ENCODE measurements at places on chromosomes 12 and 14.

DNA sequence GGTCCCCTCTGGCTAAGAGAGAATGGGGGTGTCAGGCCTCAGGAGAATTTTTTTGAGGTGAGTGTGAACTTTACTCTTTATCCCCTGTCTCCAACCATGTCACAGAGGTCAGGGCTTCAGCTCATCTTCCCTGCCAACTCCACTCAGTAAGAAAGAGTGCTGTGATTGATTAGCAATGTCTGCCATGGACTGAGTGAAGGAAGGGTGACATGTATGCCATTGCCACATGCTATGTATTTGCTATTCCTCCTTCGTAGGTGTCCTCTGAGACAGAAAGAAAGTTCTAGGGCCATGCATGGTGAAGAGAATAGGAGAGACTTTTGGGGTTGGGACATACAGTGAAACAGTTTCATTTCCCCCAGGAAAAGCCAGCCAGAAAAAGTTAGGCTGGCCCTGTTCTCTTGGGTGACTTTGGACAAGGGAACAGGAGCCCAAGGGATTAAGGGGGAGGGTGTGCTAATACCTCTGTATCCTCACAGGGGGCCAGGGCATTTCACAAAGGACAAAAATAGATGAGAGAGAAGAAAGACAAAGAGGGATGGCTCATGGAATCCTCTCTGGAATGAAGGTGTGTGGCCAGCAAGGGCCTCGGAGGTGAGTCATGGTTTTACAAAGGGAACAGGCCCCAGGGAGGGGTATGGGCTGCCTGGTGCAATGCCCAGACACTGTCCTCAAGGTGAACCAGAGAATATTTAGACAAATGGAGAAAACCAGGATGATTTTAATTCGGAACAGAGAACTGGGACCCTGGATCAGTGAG is 13.9 kb upstream of the MYL2 start:
- DNase-seq: no peak

GRCh38 chr12:31724557-31724956 is 4.3 kb downstream of the AMN1 start:
- no peak for DNase-seq

GRCh38 chr12:63348556-63348955 is 197.6 kb upstream of the AVPR1A start:
- no peak for DNase-seq

DNA sequence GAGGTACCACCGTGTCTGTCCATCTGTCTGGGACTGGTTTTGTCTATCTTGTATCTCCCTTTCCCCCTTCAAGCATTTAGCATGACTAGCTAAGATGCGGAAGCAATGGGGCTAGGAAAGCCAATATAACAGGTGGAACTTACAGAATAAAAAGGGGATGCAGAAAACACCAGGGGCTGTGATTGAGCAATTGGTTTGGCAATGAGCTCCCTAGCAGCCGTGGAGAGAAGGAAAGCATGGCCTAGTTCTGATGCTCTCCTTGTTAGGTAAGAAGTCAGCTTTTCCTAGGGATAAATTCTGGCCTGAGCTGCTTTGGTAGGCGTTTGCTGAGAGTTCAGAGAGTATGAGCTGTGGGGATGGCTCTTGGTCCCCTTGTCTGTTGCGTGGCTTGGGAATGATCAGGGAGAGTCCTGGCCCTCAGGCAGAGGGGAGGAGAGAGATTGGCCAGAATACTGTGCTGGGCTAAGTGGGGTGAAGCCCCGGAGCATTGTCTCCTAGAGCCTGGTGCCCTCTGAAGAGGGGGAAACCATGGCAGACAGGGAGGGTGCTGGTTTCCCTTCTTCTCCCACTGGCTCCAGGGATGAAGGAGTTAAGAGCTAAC is 7.1 kb downstream of the SETD1B start:
- DNase-seq: no peak

GRCh38 chr12:60100160-60100559 is 504.3 kb downstream of the SLC16A7 start:
- no peak for DNase-seq

DNA sequence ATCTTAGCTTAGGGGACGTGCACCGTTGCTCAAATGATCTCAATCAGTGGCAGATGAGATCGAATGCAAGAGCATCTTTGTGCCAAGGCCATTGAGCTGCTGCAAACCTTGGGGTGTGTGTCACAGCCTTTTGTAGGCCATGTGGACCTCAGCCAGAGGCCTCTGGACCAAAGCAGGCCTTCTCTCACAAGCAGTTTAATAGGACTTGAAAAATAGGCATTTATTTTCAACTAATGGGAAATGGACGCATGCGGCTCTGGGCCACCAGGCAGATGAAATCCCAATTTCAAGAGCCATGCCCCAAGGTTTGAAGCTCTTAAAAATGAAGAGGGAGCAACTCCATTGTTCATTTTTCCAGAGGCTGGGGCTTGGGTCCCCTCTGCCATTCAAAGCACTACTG is 87.3 kb downstream of the TTC7B start:
- no peak for DNase-seq

GRCh38 chr14:55545779-55546178 is 34.2 kb upstream of the KTN1 start:
- DNase-seq: no peak

DNA sequence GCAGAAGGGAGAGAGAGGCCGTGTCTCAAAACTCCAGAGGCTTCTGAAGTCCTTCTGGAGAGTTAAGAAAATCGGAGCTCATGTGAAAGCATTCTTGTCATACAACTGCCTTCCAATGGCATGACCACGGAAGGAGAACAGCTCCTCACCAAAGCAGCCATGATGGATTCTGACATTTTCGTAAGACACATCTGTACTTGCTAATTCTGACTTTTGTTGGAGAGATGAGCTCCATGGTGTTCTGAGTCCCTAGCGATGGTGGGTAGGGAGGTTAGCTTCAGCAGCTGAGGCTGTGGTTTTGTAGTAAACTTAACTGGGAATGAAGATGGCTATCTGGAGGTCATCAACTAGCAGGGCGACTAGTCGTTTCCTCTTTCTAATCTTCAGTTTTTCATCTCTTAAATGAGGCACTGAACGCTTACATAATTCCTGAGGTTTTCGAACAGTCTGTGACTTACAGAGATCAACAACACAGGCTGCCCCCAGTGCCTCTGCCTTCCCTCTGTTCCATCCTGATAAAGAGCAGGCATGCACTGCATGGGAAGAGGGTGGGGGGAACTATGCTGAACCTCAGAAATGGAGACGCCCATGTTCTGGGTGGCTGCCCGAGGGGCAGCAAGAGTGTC is 28.6 kb upstream of the DICER1 start:
- DNase-seq: no peak

DNA sequence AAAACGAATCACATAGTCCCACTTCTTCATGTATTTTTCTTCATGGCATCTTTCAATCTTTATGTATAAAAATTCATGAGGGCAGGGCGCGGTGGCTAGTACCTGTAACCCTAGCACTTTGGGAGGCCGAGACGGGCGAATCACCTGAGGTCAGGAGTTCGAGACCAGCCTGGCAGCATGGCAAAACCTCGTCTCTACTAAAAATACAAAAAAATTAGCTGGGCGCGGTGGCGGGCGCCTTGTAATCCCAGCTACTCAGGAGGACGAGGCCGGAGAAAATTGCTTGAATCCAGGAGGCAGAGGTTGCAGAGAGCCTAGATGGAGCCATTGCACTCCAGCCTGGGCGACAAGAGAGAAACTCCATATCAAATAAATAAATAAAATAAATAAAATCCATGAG is 2.5 kb upstream of the GABARAPL1 start:
- DNase-seq: no peak

DNA sequence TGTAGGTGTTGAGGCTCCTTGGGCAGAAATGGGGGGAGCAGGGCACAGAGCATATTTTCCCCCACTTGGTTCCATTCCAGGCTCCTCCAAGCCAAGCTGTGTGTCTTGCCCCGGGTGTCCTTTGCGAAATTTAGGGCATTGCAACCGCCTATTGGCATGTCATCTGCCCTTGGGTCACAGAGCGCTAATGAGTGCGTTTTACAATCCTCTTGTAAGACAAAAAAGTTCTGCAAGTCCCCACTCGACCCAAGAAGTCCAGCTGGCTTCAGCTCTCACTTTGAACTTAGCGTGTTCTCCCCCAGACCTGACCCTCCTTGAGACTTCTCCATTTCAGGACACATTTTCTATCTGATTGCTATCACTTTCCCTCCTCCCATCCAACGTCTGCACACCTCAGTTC is 6.1 kb upstream of the LRTM2 start:
- no peak for DNase-seq

- no peak for DNase-seq
Measured at GRCh38 chr14:22164616-22165015, 424.4 kb downstream of the DAD1 start.

DNA sequence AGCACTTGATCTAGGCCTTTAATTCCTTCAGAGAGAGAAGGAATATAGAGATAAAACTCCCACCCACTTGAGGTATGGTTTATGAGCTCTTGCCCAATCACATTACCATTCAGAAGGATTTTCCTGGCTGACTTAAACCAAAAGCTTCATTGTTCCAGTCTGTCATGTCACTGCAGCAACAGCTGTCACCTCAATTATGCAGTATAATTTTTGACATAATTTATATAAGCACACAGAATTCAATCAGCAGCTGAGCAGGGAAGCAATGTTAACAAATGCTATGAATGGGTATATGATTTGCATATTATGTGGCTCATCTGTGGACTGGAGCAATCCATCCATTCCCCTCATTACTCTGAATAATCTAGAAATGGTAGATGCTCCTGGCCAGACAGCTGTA is 40.3 kb downstream of the CBX5 start:
- no peak for DNase-seq

All from stimulated activated CD4-positive, alpha-beta T cell treated with anti-CD3 and anti-CD28 coated beads, Interleukin-12 subunit alpha, Interleukin-12 subunit beta, amount 100 ng/mL, for 24 hours (primary cell).